ENCODE measurements at places on chromosomes 12 and 14. TPM values are rescaled to one million over a fixed set of nuclear protein-coding genes. Genes with fewer than 3 reads are reported as not detected.

TNFRSF1A gene
- 168 TPM for polyA plus RNA-seq

ZNF385A gene
- polyA plus RNA-seq = 4.6 TPM

MUCL1 gene
- polyA plus RNA-seq = not detected

C12orf75 gene
- 103 TPM for polyA plus RNA-seq

DNA sequence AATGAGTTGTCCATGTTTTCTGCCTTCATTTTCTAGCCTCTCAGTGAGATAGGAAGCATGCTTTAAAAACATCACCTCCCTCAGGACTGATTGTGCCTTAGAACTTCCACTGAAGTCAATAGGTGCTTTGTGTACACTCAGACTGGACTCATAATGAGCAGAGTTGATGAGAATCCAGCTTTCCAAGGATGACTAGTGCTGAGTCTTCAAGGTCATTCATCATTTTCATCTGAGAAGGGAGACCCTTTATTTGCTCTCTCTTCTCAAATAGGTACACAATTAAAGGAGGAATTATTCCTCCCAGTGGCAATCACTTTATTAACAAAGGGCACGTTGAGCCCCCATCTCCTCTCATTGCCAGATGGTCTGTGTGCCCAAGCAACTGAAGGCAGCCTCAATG lies 210.9 kb upstream of the PRKD1 start:
- no peak for DNase-seq

SCN8A gene
- polyA plus RNA-seq = 1.1 TPM

DNA sequence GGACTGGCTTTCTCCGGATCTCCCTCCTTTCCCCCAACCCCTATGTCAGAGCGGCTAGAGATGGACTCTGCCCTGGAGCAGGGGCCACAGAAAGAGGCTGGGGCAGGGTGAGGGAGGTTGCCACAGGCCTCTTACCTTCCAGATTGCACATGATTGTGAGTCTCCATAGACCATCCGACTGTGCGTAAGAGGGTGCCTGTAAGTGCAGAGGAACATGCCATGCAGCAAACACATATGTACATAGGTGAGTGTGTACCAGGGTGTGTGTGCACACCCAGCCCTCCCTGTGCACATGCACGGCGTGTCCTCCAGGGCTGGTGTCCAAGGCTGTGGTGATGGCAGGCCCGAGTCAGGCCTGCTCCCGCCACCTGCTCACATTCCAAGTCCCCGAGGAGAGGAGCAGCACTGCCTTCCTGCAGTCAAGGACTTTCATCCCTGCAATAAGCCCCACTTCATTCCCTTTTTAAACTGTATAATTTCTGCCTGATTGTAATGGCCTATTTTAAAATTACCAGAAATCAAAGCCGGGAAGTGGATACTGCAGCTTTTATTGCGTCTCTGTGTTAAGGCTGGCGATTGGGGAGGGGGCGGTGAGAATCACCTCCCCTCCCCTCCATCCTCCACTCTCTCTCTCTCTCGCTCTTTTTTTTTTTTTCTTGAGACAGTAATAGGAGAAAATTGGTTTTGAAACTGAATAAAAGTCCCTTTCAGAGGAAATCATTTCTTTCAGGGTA lies 28.5 kb downstream of the FAM222A start:
- peak; percentile 43 for DNase-seq

FIGNL2 gene
- polyA plus RNA-seq = 1.1 TPM

EML5 gene
- not detected for polyA plus RNA-seq

GRCh38 chr14:100369019-100369418 lies 45.9 kb downstream of the SLC25A47 start:
- DNase-seq = no peak

DNA sequence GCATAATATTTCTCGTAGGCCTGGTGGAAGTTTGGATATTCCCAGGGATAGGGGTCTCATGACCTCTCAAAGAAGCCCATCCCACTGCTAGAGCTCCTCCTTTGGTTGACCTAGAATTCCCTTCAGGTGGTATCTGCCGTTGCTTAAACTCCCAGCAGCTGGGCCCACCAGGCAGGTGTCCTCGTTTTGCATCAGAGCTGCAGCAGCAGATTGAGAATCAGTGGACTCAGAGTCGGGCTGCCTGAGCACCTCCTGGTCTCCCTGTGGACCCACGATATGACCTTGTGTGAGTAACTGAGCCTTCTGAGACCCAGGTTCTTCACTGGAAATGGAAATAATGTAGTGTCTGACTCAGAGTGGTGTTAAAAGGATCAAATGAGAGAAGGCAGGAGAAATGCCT lies 132.7 kb downstream of the PAPOLA start:
- DNase-seq = no peak

CLBA1 gene
- polyA plus RNA-seq = 5.1 TPM

DNA sequence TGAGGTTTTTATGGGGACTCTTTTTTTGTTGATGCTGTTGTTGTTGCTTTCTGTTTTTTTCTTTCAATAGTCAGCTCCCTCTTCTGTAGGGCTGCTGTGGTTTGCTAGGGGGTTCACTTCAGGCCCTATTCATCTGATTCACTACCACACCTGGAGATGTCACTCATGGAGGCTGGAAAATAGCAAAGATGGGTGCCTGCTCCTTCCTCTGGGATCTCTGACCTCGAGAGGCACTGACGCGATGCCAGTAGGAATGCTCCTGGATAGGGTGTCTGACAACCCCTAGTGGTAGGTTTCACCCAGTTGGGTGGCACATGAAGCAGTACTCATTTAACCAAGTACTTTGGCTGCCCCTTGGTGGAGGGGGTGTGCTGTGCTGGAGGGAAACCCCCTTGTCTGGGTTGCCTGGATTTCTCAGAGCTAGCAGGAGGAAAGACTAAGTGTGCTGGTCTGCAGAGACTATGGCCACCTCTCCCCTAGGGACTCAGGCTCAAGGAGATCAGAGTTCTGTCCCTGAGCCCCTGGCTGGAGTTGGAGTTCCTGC lies 745.5 kb downstream of the TMTC2 start:
- no peak for DNase-seq
